Renal pelvis (tissue), 12 donors: ENCODE measurements at places on chromosomes 7 and 10. TPM values are rescaled to one million over a fixed set of nuclear protein-coding genes. Genes with fewer than 3 reads are reported as not detected.

The STOX1 gene
- 9.5 TPM for polyA plus RNA-seq

The FGL2 gene
- 33.2 TPM for polyA plus RNA-seq

The FAM25G gene
- polyA plus RNA-seq = not detected

The ANK3 gene
- polyA plus RNA-seq = 153 TPM

DNA sequence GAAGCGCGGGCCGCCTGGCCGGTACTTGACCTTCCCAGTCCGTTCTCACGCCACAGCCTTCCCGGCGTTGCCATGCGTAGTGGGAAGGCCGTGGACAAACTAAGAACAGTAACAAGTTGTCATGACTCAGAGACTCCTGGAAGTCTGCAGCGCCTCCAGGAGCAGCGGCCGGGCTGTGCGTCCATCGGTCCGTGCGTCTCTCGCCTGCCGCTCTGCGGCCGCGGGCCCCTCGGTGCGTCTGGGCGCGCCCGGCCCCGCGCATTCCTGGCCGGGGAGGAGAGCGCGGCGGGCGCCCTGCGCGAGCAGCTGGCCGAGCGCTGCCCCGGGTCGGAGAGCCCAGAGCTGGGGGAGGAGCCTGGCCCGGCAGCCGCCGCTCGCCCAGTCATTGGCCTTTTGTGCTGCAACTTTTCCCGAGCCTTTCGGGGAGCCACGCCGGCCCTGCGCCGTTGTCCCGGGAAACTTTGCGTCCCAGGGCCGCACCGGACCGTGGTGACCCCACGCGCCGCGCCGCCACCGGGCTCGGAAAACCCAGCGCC lies 123.7 kb downstream of the TACC2 start:
- DNase-seq = peak; percentile 87

- no peak for DNase-seq
Measured at GRCh38 chr7:130883928-130884327, 149.9 kb upstream of the KLF14 start.

GRCh38 chr7:8921807-8922206 lies 488.4 kb downstream of the NXPH1 start:
- DNase-seq = no peak

- DNase-seq = no peak
Measured at GRCh38 chr7:102891693-102892261, 21.0 kb upstream of the LRRC17 start.

DNA sequence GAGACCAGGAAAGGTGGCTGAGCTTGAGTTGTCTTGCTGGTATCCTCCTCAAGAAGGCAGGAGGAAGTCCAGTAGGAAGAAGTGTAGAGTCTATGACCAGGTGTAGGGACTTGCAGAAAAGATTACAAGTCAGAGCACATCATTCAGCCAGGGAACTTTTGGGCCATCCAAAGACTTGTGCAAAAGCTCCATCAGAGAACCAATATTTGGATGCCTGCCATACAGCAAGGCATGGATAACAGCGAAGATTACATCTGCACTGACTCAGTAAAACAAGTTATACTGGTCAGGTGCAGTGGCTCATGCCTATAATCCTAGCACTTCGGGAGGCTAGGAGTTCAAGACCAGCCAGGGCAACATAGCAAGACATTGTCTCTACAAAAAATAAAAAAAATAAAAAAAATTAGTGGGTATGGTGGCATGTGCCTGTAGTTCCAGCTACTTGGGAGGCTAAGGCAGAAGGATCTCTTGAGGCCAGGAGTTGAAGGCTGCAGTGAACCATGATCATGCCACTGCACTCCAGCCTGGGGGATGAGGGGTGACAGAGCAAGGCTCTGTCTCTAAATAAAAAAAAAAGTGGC lies 13.2 kb upstream of the NMT2 start:
- DNase-seq = no peak

- no peak for DNase-seq
Measured at GRCh38 chr7:121433775-121434174, 37.7 kb upstream of the FAM3C start.
